ENCODE measurements at places on chromosomes 4 and X.

- DNase-seq, result no peak
These were observed 24.3 kb upstream of the IL2 start for GRCh38 chr4:122480655-122481487.

- no peak for DNase-seq
These were observed 281.5 kb upstream of the KLF3 start for GRCh38 chr4:38382520-38382919.

DNA sequence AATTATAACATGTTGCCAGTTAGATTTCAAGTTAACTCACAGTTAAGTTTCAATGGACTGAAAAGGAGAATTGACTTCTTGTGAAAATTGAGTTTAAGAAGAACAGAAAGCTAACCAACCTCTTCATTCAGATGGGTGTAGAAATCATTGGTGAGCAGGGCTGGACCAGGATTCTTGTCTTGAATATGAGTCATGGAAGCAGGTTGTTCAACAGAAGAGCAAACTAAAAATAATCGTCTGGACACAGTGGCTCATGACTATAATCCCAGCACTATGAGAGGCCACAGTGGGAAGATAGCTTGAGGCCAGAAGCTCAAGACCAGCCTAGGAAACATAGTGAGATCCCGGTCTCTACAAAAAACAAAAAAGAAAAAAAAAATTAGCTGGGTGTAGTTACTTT is 98.2 kb downstream of the ARSJ start:
- DNase-seq, result no peak

DNA sequence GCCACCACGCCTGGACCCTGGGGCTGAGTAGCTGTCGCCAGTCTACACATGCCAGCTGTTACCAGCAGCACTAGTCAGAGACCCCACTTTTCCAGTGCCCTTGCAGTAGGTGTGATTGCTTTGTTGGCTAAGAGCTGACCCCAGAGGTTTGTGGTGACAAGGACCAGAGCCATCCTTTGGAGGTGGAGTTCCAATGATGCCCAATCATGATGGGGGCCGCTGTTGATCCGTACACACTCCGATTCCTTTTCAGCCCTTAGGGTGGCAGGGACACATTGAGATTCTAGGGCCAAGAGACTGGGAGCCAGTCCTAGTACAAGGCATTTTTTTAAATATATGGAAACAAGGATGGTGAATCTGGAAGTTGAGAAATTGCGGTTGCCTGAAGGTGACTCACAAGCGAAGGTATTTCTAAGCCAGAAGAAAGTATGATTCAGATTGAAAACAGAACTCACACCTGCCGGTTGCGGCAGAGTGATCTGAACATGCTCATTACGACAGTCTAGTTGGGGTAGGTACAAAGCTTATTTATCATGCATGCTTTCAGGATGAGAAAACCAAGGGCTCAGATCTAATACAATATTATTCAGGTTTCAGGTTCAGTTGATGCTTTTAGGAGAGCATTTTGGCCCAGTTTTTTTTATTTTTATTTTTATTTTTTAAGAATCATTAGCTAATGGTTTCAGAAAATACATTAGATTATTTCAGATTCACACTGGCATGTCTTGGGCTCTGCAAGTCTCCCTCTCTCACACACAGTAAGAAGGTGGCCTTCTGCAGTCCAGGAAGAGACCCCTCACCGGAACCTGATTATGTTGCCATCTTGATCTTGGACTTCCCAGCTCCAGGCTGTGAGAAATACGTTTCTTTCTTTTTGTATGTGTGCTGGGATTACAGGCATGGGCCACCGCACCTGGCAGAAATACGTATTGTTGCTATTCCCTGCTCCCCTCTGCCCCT is 43.4 kb downstream of the SHROOM2 start:
- DNase-seq, result no peak

DNA sequence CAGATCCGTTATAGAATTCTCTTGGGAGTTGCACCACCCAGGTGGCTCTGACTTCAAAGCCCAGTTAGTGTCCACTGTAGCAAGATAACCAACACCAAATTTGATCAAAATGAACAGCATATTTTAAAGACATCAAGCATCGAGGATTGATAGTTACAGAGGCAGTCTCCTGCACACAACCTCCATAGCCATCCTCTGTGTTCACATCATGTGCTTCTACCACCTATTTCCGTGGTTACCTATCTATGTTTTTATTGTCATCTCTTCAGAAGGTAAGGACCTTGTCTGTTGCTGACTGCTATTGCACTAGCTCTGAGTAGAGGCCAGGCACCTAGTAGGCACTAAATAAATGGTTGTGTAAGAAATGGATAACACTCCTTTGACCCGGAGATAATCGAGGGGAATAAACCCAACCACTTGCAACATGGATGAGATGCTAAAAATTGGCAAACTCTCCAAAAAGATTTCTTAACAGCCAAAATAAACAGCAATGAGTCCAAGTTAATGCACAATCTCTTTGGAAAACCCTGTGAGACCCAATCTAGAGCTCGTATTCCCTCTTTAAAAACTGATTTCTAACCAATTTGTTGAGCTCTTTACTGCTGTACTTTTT is 14.7 kb upstream of the C1QTNF7 start:
- DNase-seq, result no peak

- DNase-seq, result no peak
These were observed 8.8 kb downstream of the ADRA2C start for GRCh38 chr4:3775005-3775404.

DNA sequence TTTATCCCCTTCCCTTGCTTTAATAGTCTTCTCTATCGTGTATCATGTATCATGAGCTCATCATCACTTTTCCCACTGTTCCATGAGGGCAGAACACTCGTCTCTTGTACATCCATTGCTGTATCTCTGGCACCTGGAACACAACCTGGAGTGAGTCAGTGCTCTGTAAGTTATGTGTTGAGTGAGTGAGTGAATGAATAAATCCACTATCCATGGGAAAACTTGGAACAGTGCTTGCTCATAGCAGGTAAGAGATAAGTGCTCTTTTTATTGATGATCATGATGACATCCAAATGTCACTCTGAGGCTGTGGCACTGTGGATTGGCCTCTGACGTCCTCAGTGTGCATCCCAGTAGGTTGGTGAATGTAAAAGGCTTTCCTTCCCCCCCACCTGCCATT is 4.3 kb downstream of the FGFBP1 start:
- no peak for DNase-seq

GRCh38 chrX:119826399-119826959 is 26.3 kb downstream of the UPF3B start:
- no peak for DNase-seq

GRCh38 chr4:151567056-151567455 is 158.1 kb downstream of the FHIP1A start:
- DNase-seq, result no peak

- DNase-seq, result no peak
These were observed 66.3 kb downstream of the TSPAN7 start for GRCh38 chrX:38627683-38628082.

DNA sequence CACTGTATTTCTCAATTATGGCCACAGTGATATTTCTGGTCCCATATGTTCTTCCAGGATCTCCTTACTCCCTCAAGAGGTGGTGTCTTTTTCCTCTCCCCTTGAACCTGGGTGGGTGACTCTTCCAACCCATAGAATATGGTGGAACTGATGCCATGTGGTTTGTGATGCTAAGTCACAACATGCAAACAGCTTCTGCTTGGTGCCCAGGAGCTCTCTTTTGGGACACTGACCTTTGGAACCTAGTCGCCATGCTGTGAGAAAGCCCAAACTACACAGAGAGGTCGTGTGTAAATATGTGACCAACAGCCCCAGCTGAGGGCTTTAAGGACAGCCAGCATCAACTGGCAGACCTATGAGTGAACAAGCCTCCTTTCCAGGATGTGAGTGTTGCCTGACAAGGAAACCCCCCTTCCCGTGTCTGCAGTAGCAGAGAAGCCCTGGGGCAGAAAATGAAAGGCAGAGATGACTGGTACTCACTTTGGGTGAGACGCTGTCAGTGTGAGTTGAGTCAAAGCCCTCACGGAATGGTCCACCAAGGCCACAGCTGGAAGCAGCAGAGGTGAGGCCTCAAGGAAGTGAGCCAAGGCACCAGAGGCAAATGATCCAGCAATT is 223.4 kb downstream of the BCOR start:
- no peak for DNase-seq

GRCh38 chrX:146456058-146456457 is 353.5 kb upstream of the CXorf51B start:
- no peak for DNase-seq

- no peak for DNase-seq
These were observed 1.2 kb upstream of the TAPT1 start for GRCh38 chr4:16227462-16227868.

- DNase-seq, result no peak
These were observed 320.1 kb downstream of the CFAP299 start for GRCh38 chr4:80655662-80656061.
